T-helper 2 cell treated with Interferon-gamma antibody and Interleukin-4, amounts not matched to agents 5 μg/mL and 100 μg/mL, for 36 hours (primary cell): ENCODE measurements at places on chromosomes 6 and 20.

DNA sequence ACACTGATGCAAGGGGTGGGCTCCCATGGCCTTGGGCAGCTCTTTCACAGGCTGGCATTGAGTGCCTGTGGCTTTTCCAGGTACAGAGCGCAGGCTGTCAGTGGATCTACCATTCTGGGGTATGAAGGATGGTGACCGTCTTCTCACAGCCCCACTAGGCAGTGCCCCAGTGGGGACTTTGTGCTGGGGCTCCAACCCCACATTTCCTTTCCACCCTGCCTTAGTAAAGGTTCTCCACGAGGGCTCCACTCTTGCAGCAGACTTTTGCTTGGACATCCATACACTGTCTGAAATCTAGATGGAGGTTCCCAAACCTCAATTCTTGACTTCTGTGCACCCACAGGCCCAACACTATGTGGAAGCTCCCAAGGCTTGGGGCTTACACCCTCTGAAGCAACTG lies 107.9 kb upstream of the ECI2 start:
- no peak for DNase-seq

DNA sequence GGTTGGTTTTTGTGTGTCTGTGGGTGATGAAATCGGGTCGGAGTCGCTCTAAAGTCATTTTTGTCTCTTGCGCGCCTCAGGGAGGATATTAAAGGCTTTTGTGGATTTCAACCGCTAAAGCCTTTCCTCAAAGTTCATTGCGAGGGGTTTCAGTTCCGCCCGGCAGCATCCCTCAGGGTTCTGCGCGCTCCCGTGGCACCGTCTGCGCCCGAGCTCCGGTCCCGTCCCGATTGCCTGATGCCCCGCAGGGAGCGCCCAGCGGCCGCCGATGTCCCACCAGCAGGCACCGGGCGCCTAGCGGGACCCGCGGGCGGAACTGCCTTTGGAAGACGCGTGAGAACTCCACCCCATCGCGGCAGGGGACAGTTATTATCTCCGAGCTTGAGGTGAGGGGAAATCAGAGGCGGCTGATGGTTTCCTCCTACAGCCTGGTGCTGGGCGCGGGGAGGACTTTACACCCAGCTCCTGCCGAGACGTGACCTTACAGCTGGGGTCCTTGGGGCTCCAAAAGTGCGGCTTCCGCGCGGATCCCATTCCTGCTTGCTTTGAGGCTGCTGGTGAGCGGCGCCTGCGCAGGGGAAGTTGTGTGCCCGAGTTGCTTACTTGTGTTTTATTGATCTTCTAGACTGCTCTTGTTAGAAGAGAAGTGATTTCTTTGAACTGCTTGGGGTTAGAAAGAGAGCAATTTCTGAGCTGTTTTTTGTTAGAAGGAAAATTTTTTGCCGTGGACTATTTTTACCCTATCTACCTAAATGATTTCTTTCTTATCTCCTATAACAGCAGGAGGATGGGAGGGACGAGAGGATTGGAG lies 27.1 kb downstream of the ULBP1 start:
- no peak for DNase-seq

- no peak for DNase-seq
Measured at GRCh38 chr6:126767711-126768110, 350.8 kb upstream of the RSPO3 start.

DNA sequence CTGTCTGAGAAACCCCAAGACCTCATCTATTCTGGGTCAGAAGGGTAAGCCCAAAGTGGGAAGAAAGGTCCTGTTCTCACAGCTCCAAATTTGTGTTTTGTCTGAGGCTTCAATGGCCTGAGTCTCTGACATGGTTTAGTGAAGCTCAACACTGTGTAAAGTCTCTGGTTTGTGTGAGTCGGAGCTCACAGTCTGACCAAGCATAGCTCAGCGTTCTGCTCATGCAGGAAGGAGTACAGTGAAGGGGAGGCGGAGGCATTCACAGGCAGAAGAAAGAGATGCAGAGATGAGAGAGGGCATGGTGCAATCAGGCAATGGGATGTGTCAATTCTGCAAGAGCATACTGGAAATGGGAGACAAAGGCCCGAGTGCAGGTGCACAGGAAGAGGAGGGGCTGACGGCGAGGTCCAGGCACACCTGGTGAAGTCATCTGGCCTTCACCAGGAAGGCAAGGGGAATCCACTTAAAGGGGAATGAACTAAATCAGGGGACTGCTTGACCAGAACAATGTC lies 463.0 kb upstream of the AGPAT4 start:
- no peak for DNase-seq

DNA sequence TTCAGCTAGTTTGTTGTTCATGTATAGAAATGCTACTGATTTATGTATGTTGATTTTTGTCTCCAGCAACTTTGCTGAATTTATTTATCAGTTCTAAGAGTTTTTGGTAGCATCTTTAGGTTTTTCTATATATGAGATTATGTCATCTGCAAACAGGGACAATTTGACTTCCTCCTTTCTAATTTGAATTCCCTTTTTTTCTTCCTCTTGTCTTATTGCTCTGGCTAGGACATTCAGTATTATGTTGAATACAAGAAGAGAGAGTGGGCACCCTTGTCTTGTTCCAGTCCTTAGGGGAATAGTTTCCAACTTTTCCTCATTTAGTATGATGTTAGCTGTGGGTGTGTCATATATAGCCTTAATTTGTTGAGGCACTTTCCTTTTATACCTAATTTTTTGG lies 58.2 kb downstream of the CDH26 start:
- DNase-seq = no peak

- no peak for DNase-seq
Measured at GRCh38 chr20:37977338-37977737, 55.9 kb downstream of the TTI1 start.

DNA sequence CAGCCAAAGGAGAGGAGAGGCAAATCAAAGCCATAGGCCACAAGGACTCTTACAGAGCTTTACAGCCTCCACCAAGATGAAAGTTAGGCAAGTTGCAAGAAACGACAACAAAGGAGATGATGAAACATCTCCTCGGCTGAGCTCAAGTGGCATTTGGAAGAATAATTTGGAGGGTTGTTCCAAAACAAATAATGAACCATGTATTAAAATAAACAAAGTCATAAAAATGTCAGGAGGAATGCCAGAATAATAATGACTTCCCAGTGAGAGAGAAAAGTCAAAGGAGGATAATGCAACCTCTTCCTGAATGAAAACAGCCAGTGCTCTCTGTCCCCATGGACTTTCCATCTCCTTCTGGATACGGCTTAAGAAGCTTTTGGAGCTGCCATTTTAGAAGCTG lies 371.4 kb upstream of the ID4 start:
- no peak for DNase-seq

- no peak for DNase-seq
Measured at GRCh38 chr6:170572704-170573466, 11.6 kb downstream of the PDCD2 start.

DNA sequence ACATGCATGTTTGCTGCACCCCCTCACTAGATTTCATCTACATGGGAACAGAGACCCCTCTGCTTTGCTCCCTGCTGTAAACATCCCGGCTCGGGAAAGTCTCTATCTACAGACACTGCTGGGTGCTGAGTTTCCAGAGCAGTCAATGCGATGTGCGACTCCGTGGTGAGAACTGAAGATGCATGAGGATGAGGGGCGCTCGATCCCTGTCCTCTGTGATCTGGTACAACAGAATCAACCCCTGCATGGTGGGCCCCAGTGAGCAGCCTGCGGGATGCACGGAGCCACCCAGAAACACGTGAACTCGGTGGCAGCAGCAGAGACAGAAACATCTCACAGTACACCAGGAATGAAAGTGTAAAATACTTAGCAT lies 83.1 kb downstream of the THBS2 start:
- no peak for DNase-seq

DNA sequence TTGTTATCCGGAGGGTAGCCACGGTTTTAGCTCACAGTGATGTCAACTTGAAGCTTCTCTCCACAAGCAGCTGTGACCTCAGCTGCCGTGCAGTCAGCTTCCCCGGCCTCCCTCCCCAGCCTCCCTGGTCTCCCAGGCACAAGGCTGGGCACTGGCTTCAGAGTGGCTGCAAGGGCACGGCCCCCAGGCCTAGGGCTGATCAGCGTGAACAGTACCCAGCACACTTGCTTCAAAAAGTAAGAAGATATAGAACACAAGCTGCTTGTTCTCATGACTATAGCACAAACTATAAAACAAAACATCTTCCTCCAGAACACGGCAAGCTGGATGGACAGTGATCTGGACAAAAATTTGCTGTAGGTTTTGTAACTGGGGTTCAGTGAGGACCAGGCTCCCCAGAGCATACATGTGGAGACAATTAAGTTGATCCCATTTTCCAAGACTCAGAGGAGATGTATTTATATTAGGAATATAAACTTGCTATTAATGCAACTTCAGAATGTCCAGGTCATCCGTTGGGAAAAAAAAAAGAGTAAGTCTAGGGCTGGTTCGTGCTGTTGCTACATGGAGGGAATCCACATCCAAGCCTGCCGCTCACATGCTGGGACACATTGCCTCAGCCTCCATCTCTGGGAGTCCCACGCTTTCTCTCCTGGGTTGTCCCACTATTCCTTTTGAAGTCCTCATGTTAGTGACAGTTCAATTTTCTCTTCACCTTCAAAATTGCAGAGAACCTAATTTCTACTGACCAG lies 199.4 kb upstream of the THBS2 start:
- DNase-seq = no peak
